ENCODE measurements at places on chromosomes 11 and 22. TPM values are rescaled to one million over a fixed set of nuclear protein-coding genes. Genes with fewer than 3 reads are reported as not detected.

TSKU gene
- not detected for total RNA-seq

MMP8 gene
- not detected for total RNA-seq

ADM2 gene
- total RNA-seq, result 6.7 TPM

TSPO gene
- total RNA-seq, result 110 TPM

GP1BB gene
- total RNA-seq, result not detected

SMDT1 gene
- total RNA-seq, result 77.5 TPM

VPS37C gene
- total RNA-seq, result 13.3 TPM

PTPRCAP gene
- 266 TPM for total RNA-seq

UBQLN3 gene
- not detected for total RNA-seq

MGAT3 gene
- 0.38 TPM for total RNA-seq

ANKK1 gene
- total RNA-seq, result not detected

FGF19 gene
- not detected for total RNA-seq

SHISAL1 gene
- total RNA-seq, result not detected

MEI1 gene
- total RNA-seq, result 20.2 TPM

HTATIP2 gene
- 25.7 TPM for total RNA-seq

GLYATL2 gene
- total RNA-seq, result not detected

BEST1 gene
- total RNA-seq, result 1.0 TPM

KCNQ1 gene
- total RNA-seq, result 1.4 TPM

C11orf42 gene
- total RNA-seq, result not detected

OR51B4 gene
- not detected for total RNA-seq

SLC37A2 gene
- 1.0 TPM for total RNA-seq

MMP3 gene
- total RNA-seq, result not detected

SLC22A9 gene
- not detected for total RNA-seq

CSNK2A3 gene
- total RNA-seq, result not detected

PLEKHB1 gene
- total RNA-seq, result 0.45 TPM

C11orf91 gene
- not detected for total RNA-seq

C11orf21 gene
- 7.2 TPM for total RNA-seq

TBX10 gene
- not detected for total RNA-seq

SLC22A8 gene
- not detected for total RNA-seq

TTC28 gene
- total RNA-seq, result 5.7 TPM

MMP7 gene
- total RNA-seq, result not detected

CCDC15 gene
- total RNA-seq, result 2.7 TPM

CHRNA10 gene
- 3.4 TPM for total RNA-seq

PNPLA3 gene
- 0.14 TPM for total RNA-seq

SEPTIN3 gene
- total RNA-seq, result 0.14 TPM

GALNT18 gene
- 0.29 TPM for total RNA-seq

MUC6 gene
- not detected for total RNA-seq

SCARF2 gene
- 0.48 TPM for total RNA-seq

LRP5 gene
- 2.1 TPM for total RNA-seq

MAJIN gene
- not detected for total RNA-seq
